ENCODE measurements at places on chromosomes 2 and 18. TPM values are rescaled to one million over a fixed set of nuclear protein-coding genes. Genes with fewer than 3 reads are reported as not detected.
A peak's percentile ranks its signal among the peaks of the same experiment; 100 is the strongest.

DNA sequence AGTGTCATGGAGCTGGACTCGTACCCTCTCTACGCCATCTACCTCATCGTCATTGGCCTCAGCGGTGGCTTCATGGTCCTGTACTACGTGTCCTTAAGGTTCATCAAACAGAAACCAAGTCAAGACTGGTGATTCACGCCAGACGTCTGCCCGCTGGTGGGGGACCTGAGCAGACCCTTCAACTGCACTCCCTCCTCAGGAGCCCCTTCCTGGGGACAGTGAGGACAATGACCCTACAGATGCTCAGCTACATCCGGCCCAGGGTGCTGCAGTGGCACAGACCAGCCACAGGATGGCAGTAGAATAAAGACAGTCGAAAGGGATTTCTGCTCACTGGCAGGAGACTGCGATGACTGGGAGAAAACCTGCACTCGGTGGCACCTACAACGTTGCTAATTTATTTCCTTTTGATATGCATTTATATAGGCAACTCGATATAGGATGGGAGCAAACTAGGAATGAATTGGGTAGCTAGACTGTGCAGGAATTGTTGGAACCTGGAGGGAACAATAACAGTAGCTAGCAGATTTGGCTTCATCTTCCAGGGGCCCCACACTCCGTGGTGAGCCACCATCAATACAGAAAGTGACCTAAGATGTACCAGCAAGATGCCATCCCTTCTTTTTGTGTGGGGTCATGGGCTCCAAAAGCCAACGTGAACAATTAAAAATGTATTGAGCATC, 39.2 kb downstream of the ABCG8 start:
- H3K36me3 ChIP-seq: no peaks in the 10 kb centered on the region
- H3K27me3 ChIP-seq: no peaks in the 10 kb centered on the region
- no peaks in the 10 kb centered on the region for H3K4me1 ChIP-seq
- H3K4me3 ChIP-seq: no peak overlapping the region
- no peak overlapping the region for H3K27ac ChIP-seq
- peak; percentile 86 for DNase-seq

- H3K27me3 ChIP-seq: no peaks in the 10 kb centered on the region
- peaks cover 6% of the 10 kb centered on the region for H3K4me1 ChIP-seq
- no peak overlapping the region for H3K27ac ChIP-seq
- no peak for DNase-seq
Observed at GRCh38 chr2:11243512-11243911, 88.2 kb downstream of the SLC66A3 start.

The IL1RN gene
- total RNA-seq: not detected

The BOLL gene
- total RNA-seq: not detected

GRCh38 chr18:34978953-34979608, 62.1 kb upstream of the MAPRE2 start:
- H3K4me1 ChIP-seq: peaks cover 28% of the 10 kb centered on the region
- H3K27me3 ChIP-seq: no peaks in the 10 kb centered on the region
- DNase-seq: peak; percentile 45
- peak overlapping the region; percentile 75 for H3K4me3 ChIP-seq

DNA sequence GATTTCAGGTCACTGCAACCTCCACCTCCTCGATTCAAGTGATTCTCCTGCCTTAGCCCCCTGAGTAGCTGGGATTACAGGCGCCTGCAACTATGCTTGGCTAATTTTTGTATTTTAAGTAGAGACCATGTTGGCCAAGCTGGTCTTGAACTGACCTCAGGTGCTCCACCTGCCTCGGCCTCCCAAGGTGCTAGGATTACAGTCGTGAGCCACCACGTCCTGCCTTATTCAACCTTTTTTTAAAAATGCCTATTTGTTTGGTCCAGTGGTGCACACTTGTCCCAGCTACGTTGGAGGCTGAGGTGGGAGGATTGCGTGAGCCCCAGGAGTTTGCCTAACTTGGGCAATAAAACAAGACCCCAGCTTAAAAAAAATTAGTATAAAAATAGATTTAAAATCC, 43.3 kb downstream of the CYP20A1 start:
- no peak overlapping the region for H3K4me3 ChIP-seq
- DNase-seq: no peak
- H3K27ac ChIP-seq: no peak overlapping the region
- H3K27me3 ChIP-seq: no peaks in the 10 kb centered on the region
- H3K36me3 ChIP-seq: peaks cover 31% of the 10 kb centered on the region

GRCh38 chr2:15830937-15831549, 109.3 kb upstream of the MYCN start:
- no peaks in the 10 kb centered on the region for H3K27me3 ChIP-seq
- H3K4me3 ChIP-seq: no peak overlapping the region
- DNase-seq: no peak
- no peaks in the 10 kb centered on the region for H3K4me1 ChIP-seq
